Activated CD4-positive, alpha-beta memory T cell treated with anti-CD3 and anti-CD28 coated beads, Interleukin-2, amount 10 ng/mL, durations not matched to agents 7 days and 5 days (primary cell): ENCODE measurements at places on chromosomes 1 and 21. TPM values are rescaled to one million over a fixed set of nuclear protein-coding genes. Genes with fewer than 3 reads are reported as not detected.

GRCh38 chr1:215835951-215836350 lies 268.8 kb downstream of the KCTD3 start:
- no peak for DNase-seq
- no peaks in the 10 kb centered on the region for H3K27me3 ChIP-seq
- H3K27ac ChIP-seq = no peak overlapping the region
- H3K4me1 ChIP-seq = no peaks in the 10 kb centered on the region

GRCh38 chr1:14724246-14724645 lies 125.8 kb downstream of the KAZN start:
- no peak overlapping the region for H3K27ac ChIP-seq
- H3K36me3 ChIP-seq = no peaks in the 10 kb centered on the region

GRCh38 chr21:44304877-44305293 lies 5.0 kb downstream of the PFKL start:
- peaks cover 40% of the 10 kb centered on the region for H3K4me1 ChIP-seq
- H3K4me3 ChIP-seq = no peak overlapping the region
- peak; percentile 52 for DNase-seq
- peak overlapping the region; percentile 59 for H3K27ac ChIP-seq
- H3K36me3 ChIP-seq = peaks cover 36% of the 10 kb centered on the region

UBE2U gene
- total RNA-seq = not detected

CTSE gene
- not detected for total RNA-seq
